ENCODE measurements at places on chromosomes 4 and X.
A peak's percentile ranks its signal among the peaks of the same experiment; 100 is the strongest.

- no peak for DNase-seq
Measured at GRCh38 chr4:3021627-3022026, 52.7 kb downstream of the HTT-AS start.

GRCh38 chr4:149553959-149554520, 261.6 kb downstream of the IQCM start:
- no peak for DNase-seq

DNA sequence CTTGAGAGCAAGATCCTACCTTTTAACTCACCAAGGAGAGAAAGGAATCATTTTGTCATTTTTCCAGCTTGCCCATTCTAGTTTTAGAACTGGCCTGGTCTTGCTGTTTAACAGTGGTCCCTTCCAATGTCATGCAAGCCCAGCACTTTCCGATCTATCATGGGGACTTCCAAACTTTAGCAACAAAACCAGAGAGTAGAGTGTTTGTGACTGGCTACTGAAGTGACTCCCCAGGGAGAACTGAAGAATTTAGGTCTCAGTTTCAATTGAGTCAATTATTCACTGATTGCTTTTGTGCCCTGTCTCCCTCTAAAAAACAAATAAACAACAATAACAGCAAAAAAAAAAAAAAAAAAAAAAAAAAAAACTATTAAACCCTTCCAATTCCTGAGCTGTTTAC, 108.3 kb downstream of the LHFPL1 start:
- DNase-seq: no peak

- no peak for DNase-seq
Measured at GRCh38 chr4:168019921-168020320, 72.4 kb upstream of the ANXA10 start.

- DNase-seq: no peak
Measured at GRCh38 chrX:29762006-29762405, 453.4 kb upstream of the MAGEB2 start.

DNA sequence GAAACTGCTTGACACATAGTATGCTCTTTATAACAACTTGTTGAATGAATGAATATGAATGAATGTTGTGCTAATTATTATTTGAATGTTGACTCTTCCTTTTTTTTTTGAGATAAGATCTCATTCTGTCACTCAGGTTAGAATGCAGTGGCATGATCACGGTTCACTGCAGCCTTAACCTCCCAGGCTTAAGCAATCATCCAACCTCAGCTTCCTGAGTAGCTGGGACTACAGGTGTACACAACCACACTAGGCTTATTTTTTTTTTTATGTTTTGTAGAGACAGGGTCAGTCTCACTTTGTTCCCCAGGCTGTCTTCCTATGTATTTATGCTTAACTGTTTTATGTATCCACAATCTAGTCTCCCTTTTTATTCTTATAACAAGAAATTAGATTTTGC, 114.7 kb upstream of the WDFY3 start:
- no peak for DNase-seq

GRCh38 chrX:18899796-18900380, 84.0 kb downstream of the PHKA2 start:
- DNase-seq: no peak

DNA sequence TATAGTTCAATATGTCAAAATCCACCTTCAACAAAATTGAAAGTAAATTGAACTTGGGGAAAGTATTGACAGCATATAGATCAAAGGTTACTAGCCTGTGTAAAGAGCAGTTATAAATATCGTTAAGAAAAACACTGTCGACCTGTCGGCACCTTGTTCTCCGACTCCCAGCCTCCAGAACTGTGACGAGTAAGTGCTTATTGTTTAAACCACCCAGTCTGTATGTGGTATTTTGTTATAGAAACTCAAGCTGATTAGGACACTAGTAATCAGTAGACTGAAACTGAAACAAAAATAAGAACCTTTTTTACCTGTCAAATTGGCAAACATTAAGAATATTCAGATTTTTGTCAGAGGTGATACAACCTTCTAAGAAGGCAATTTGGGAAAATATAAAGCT, 17.0 kb downstream of the HTT start:
- DNase-seq: no peak

DNA sequence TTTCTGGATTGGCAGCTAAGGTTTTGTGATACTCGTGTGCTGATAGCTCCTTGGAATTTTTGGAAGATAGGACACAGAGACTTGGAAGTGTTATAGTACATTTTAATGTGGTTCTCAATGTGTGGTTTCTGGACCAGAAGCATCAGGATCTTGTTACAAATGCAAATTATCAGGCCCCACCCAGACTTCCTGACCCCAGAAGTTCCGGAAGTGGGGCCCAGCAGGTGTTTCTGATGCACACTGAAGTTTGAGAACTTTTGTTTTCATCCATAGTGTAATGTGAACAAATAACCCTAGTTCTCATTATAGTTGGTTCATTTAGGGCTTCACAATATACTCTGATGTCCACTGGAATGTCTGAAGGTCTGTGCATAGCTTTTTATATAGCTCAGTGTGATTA, 49.6 kb downstream of the LAMP2 start:
- no peak for DNase-seq

- DNase-seq: no peak
Measured at GRCh38 chr4:93480452-93480851, 348.1 kb upstream of the ATOH1 start.

DNA sequence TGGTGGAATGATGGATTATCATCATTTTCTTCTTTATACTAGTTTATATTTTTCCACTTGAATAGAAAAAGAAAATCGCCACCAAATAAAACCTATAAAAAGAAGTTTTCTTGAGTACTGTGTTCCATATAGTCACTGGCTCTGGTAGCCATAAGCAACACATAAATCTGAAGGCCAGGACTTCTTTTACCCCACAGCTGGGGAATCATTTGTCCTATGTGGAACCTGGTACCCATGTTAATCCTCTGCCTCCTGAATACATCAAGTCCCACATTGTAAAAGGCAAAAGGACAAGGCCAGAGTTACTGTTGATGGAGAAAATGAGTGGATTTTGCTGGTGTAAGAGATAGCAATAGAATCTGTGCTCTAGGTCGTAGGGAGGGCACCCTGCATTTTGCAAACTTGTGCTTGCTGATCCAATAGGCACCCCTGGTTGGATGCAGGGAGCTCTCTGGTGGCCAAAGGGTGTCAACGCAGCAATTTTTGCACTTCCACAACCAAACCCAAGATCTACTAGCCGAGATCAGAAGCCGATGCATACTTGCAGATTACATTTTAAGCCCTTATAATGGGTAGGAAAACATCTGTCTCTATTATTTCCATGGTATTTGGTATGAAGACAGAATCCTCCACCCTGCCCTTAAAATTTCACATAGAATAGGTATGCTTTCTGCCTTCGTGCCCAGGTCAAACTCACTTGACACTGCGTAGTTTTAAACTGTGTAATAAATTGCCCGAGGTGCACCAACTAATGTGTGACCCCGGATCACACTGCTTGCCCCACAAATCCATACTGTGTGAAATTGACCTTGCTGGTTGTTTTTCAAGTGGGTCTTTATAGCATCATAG, 146.2 kb upstream of the SCML1 start:
- DNase-seq: no peak

DNA sequence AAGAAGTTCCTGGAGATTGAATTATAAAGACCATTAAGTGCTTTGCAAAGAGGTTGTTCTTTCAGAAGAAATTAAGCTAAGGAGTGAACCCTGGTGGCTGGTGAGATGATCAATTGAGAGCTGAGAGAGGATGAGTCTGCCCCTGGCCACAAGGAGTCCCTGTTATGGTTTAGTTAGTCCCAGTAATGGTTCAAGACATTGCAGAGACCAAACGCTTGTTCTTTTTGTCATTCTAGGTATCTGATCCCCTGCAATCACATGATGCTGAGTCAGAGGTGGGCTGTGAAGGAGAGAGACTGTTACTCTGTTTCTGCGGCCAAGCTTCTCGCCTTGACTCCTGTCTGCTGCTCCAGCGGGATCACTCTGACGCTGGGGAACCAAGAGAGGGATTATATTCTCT, 114.5 kb downstream of the GATB start:
- DNase-seq: no peak

GRCh38 chr4:105350859-105351490, 122.9 kb downstream of the PPA2 start:
- DNase-seq: no peak

GRCh38 chr4:174575436-174575835, 53.1 kb upstream of the HPGD start:
- no peak for DNase-seq

DNA sequence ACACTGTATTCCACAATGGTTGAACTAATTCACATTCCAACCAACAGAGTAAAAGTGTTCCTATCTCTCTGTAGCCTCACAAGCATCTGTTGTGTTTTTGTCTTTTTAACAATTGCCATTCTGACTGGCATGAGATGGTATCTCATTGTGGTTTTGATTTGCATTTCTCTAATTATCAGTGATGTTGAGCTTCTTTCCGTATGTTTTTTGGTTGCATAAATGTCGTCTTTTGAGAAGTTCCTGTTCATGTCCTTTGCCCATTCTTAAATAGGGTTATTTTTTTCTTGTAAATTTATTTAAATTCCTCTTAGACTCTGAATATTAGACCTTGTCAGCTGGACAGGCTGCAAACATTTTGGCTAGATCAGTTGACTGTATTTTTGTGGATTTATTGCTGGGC, 78.2 kb downstream of the VSIG4 start:
- DNase-seq: no peak

DNA sequence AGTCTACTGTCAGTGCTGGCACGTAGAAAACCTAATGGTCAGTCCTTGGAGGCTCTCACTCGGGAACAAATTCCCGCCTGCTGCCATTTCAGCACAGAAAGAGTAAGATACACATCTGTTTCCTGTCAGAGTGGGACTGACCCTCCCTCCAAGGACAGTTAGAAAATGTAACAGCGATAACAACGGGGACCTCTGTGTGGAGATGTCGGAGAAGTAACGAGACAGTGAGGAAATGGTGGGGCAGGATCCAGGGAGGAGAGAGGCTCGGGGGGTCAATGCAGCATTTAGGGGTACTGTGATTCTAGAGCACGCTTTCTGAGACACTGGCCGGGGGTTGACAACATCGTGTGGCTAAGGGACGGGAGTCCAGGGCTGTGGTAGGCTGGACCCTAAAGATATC, 36.0 kb upstream of the SORCS2 start:
- no peak for DNase-seq

DNA sequence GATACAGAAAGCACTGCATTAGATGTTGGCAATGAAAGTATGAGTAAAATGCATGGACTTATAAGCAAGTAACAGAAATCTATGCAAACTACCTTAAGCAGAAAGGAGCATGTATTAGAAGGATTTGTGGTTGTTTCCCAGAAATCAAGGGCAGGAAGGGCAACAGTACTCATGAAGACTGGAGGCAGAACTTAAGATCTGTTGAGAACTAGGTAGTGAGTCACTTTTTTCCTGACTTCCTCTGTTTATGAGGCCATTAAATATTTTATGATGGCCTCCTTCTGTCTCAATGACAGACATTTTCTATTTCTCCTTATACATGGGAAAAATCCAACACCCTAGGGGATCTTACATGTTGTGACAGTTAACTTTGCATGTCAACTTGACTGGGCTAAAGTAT, 398.2 kb downstream of the MID1IP1 start:
- no peak for DNase-seq

DNA sequence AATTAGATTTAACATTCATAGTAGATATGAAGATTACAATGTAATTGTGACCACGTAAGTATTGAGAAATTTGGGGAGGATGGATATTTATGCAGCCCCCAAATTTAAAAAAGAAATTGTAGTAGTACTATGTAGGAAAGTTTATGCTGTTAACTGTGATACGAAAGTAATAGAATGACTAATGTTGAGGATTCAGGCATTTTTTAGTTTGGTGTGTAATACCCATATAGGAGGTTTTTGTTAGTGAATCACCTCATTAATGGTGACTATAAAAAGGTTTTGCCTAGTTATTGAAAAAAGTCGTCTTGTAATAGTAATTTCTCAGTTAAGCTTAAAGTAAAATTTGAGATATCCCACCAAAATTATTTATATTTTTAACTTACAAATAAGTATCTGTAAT, 67.2 kb downstream of the SMARCAD1 start:
- peak; percentile 37 for DNase-seq

- no peak for DNase-seq
Measured at GRCh38 chr4:55159851-55160250, 34.5 kb upstream of the KDR start.

DNA sequence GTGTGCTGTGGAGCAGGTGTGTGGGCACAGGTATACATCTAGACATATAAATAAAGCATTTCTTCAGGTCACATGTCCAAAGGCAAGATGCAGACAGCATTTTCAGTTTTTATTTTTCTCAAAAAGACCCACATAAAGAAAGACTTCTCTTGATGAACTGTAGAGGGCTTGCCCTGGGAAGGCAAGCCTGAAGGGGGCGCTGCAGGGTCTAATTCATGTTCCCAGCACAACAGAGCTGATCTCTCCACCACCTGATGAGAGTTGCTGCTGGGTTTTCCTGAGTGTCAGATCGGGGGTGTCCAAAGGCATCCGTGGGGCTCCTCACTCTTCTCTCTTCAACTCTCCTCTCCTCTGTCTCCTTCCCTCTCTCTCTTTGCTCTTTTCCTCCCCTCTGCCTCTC, 26.6 kb downstream of the ADRA2C start:
- no peak for DNase-seq

GRCh38 chr4:95268819-95269565, 279.8 kb downstream of the UNC5C start:
- peak; percentile 5 for DNase-seq

DNA sequence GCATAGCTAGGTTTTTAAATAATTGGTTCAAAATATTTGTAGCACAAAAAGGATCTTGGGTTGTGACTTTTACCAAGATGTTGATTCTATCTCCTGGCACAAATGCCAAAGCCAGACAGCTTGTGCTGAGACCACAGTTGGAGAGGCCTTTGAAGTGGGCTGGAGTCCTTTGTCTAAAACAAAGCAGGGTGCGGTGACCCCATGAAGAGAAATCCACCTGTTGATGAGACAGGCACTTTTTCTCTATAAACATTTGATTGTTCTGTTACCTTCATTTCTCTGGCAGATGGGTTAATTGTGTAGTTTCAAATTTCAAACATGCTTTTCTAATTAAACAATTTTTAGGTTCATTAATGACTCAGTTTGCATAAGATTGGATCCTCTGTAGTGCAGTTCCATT, 56.7 kb downstream of the STOX2 start:
- DNase-seq: no peak

DNA sequence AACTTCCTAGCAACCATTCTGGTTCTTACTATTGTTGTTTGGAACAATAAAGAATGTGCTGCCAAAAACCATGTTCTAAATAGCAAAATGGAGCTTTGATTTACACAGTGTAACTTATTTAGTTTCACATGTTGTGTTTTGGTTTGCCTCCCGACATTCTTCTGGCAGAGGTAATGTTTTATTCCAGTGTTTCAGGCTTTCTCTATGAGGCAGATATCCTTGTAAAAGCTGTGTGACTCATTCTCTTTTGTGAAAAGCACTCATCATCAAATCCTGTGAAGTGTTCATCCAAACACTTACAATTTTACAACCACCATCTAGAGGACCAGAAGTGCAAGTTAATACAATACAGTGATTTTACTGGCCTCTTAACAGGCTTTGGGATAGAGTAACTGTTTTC, 219.0 kb upstream of the GIMD1 start:
- no peak for DNase-seq

- DNase-seq: no peak
Measured at GRCh38 chr4:59936566-59936965, 1263.6 kb upstream of the ADGRL3 start.

Measured in hepatic stellate cell (primary cell).